ENCODE measurements at places on chromosomes 5 and 9.

GRCh38 chr5:139131465-139131864 lies 66.7 kb downstream of the SIL1 start:
- peak; percentile 68 for DNase-seq

- DNase-seq = no peak
Observed at GRCh38 chr5:42547141-42547540, 123.9 kb downstream of the GHR start.

DNA sequence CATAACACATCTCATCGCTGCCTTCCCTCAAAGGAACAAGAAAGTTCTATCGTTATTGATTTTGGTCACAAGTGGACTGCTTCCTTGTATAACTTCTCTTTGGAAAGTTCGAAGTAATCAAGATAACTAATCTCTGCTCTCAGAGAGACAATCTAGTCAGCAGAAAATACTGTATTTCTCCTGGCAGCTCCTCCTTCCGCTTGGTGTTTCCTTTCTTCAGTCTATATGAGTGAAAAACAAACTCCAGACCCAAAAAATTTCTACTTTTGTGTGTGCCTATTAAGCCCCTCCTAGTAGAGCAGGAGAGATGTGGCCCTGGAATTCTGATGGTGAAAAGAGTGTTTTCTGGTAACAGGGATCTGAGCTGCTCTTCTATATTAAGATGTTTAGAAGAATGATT lies 24.5 kb downstream of the OSTF1 start:
- no peak for DNase-seq

DNA sequence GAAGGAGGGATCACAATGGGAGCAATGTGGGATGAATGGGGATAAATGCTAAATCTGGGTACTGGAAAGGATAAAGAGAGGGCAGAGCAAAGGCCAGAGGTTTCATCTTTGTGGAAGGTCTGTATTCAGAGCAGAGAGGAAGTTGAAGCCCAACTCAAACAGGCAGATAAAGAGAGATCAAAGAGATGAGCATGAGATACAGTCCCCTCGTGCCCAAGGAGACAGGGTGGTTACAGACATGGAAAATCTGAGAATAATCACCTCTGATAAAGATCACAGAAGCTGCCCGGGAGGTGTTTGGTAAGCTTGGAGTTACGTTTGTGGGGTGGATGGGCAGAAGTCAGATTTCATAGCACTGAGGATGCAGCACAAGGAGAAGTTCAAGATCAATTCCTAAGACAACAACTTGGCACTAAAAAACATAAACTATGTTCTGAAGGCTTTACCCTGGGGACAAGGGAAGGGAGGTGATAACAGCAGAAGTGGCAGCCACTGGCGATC lies 459 bp upstream of the ERAP2 start:
- no peak for DNase-seq

DNA sequence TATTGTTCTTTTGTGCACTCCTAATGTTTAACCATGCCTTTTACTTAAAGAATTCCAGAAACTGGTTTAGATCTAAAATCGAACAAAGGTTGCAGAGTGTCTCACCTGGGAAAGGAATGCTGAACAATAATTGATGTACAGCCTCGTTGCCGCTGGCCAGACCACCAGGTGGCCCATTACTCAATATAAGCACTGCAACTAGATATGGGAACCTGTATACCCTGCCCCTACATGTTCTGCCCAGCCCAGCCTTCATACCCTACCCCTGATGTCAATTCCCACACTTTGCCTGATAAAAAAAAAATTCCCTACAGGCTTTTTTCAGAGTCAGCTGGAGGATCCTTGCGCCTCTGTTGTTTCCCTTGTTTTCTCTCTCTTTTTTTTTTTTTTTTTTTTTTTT lies 13.8 kb downstream of the HINT1 start:
- no peak for DNase-seq

GRCh38 chr5:107389775-107390148 lies 281.0 kb downstream of the EFNA5 start:
- no peak for DNase-seq

DNA sequence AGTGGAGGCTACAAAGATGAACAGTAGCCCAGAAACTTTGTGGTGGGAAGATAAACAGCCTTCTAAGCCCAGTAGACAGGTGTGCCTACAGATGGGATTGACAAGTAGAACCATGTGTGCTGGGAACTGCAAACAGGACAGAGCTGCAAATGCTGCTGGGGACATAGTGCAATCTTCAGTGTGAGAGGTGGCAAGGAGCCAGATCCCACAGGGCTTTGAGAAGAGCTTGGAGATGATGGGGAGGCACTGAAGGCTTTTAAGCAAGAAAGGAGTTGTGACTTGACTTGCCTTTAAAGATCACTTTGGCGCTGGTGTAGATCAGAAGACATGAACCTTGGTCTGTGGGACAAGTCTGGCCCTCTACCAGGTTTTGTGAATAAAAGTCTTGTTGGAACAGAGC lies 675.2 kb downstream of the ACTL7B start:
- DNase-seq = no peak

- peak; percentile 86 for DNase-seq
Observed at GRCh38 chr5:67268231-67269021, 71.8 kb upstream of the CD180 start.

DNA sequence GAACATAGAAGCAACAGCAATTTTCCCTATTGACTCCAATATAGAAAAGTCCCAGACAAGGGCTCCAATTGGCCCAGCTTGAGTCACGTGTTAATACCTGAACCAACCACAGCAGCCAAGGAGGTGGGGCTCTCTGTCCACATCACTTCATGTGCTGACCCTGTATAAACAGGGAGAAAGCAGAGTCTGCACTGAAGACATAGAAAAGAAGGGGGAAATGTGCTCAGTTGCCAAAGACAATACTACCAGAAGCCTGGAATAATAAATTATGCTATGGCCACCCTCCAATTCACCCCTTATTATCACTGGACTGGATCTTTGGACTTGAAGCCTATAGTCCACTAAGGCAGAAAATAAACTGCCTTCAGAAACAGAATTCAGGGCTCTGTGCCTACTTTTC lies 275.4 kb downstream of the EPB41L4A start:
- no peak for DNase-seq

GRCh38 chr9:133051281-133051900 lies 10.4 kb upstream of the CEL start:
- no peak for DNase-seq

DNA sequence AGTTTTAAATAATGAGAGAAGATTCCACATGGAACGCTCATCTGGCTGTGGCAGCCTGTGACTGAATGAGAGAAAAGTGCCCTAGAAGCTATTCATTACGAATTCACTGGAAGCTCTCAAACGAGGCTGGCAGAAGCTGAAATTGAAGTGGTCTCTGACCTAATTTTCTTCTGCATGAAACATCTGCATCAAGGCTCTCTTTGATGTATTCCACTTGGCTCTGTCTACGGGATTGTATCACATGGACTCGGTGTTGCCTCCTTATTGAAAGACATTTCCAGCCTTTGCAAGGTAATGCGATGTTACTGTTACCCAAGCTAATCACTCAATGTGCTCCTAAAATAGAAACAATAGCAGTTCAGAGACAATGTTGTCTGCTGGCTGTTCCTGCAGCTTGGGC lies 246.9 kb upstream of the ZNF462 start:
- DNase-seq = no peak

- DNase-seq = no peak
Observed at GRCh38 chr9:99411068-99411467, 189.0 kb downstream of the SEC61B start.

- no peak for DNase-seq
Observed at GRCh38 chr5:166262395-166262794, 2029.0 kb upstream of the WWC1 start.

DNA sequence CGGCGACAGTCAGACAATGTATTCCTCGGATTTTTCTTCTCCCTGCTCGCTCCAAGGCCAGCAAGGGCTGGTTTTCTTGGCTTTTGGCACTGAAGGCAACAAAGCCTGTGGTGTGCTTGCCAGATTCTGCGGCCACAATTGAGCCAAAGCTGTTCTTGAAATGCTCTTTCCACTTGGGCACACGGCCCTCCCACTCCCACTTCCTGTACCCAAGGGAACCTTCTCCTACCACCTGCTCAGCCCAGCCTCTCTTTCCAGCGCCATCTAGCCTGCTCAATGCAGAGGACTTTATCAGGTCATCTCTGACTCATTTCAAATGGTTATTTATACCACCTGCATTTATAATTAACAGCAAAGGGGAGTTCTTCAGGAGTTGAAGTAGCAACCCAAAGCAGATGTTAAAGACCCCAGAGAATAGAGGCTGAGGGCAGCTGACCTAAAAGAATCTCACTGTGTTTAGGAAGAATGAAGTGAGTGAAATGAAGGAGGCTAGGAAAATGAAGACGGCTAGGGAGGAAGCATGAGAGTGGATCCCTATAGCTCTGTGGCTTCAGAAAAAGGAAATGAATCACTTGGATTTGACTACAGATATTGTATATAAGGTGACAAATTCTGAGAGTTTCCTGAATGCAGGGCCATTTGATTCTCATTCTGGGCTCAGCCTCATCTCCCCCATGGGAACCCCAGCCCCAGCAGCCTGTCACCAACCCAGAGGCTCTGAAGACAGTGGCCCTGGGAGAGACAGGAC lies 439.0 kb downstream of the ENC1 start:
- DNase-seq = no peak

- no peak for DNase-seq
Observed at GRCh38 chr5:151682240-151682639, 4.5 kb downstream of the SPARC start.

GRCh38 chr5:130985776-130986175 lies 179.3 kb downstream of the HINT1 start:
- no peak for DNase-seq

All from C1 segment of cervical spinal cord (tissue), 14 donors.